ENCODE measurements at places on chromosomes 7 and 10.

GRCh38 chr7:34043461-34044305 lies 138.3 kb downstream of the BMPER start:
- no peak for DNase-seq

GRCh38 chr7:24705461-24705954 lies 51.8 kb downstream of the GSDME start:
- no peak for DNase-seq

DNA sequence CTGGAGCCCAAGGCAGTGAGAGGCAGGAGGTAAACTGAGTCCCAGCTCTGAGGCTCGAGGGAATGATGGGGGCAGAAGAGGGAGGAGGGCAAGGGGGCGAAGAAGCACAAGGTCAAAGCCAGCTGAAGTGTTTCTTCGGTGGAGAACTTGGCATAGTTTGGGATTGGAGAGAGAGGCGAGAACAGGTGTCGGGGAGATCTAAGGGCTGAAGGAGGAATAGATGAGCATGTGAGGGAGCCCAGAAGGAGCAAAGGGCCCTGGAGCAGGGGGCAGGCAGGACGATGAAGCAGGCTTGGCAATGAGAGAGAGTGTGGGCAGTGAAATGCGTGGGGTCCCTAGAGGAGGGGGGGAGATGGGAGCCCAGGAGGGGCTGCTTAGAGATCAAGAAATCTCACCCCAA lies 35.9 kb downstream of the SH3PXD2A start:
- no peak for DNase-seq

DNA sequence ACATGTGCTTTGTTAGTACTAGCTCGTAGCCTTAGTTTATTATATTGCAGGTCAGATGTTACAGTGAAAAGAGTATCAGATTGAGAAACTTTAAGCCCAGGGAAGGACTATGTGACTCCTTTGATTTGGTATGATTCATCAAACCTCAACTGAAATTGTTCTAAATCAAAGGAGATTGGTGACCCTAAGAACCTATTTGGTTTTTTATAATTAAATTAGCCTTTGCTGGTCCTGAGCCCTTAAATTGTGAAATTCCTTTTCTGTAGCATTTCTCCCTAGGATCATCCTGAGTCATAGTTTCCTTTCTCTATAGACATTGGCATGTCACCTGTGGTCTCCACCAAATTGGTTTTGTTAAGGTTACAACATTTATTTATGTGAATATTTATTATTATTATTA lies 89.7 kb downstream of the POLR1F start:
- no peak for DNase-seq

DNA sequence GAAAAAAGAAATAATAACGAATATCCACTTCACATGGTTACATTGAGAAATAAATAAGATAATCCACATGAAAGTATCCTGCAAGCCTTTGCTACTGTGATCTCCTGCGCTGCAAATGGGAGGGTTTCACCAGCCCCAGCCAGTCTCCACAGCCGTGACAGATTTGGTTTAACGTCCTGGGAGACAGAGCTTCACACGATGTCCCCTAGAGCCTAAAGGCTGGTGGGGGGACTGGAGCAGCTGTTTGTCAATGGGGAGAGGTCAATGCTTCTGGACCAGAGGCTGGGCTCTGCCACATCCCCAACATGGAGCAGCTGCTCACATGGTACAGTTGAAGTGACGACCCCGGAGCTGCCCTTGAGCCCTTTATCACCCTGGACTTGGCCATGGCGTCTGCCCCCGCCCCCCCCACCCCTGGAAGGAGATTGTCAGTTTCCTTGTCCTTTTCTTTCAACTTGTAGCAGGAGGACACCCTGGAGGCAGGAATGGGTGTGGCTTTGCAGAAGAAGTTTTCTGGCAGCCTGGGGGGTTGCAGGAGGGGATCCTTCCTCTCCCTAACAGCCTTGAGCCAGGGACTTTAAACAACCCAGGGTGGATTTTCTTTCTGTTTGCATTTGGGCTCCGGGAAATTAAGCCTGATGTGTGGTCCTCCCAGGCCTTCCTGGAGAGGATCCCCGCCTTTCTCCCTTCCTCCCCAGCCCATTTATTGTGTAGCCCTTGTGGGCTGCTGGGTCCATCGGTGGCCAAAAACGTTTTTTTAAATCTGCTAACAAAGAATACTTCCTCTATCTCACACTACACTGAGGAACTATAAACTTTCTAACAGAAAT lies 37.0 kb upstream of the MXI1 start:
- DNase-seq = no peak

GRCh38 chr7:110177463-110177862 lies 913.5 kb upstream of the LRRN3 start:
- DNase-seq = no peak

DNA sequence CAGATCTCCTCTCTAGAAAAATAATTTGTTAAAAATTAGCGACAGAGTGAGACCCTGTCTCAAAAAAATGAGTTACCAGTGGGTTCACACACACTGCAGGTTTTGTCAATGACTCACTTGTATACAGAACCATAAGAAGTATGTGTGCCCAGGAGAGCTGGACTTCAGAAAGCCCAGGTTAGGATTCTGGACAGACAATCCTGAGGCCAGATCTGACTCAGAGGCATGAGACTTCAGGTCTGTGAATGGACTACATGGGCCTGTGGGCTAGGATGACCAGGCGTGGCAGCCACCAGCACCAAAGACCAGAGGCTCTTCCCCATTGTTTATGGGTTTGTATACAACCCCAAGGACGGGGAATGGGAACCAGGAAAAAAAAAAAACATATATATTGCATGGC lies 9.3 kb upstream of the ZNF438 start:
- DNase-seq = no peak

DNA sequence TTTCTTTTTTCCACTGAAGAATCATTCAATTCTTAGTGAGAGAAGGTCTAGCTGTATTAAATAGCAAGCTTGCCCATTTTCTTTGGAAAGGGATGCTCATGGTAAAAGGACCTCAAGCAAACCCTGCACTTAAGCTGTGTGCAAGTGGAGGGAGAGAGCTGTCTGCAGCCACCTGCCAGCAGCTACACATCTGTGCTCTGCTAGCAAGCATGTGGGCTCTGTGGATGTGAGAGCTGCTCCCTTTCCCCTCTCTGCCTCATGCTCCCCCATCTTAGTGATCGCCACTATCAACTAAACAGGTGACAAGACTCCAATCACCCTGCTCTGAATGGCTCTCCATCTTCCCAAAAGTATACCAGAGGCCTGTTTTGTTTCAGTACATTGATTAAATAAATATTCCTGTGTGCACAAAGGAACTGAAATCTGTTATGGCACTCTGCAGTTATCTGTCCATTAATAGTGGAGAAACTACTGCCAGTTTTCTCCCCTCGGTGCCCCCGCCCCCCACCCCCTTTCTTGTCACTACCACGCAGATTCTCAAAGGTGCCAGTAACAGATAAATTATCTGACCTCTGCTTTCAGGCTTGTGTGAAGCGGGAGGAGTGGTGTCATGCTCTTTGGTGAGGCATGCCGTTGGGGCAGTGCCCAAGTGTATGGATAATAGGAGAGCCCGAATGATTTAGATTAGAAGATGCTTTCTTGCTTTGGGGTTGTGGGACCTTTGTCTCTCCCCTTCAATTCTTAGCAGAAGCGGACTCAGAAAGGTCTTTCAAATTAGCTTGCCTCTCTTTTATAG lies 26.4 kb downstream of the AUTS2 start:
- DNase-seq = no peak

Measured in activated naive CD4-positive, alpha-beta T cell (primary cell).